ENCODE measurements at places on chromosomes 1 and 21.

DNA sequence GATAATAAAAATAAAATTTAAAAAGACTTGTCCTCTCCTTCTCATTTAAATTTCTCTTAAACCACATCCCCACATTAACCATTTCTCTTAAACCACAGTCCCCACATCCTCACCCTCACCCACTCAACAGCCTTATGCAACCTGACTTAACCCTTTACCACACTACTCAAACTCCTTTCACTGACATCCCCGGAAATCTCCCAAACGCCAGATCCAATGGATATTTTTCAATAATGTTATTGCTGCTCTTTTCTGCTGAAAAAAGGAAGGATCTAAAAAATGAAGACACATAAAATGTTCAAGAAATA is 54.2 kb upstream of the EEIG2 start:
- no peak for DNase-seq

DNA sequence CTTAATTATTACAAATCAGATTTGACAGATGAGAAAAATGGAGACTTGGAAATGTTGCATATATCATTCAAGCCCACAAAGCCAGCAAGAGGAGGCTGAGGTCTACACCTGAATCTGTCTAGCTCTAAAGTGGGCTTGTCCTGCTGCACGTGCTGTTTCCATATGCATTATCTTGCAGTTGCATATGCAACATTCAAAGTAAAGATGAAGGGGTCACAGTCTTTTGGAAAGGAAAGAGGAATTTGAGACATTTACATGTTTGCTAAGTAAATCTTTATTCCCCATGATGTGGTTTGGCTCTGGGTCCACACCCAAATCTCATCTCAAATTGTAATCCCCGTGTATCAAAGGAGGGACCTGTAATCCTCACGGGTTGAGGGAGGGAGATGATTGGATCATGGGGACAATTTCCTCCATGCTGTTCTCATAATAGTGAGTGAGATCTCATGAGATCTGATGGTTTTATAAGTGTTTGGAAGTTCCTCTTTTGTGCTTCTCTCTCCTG is 98.3 kb downstream of the BACH1 start:
- DNase-seq: no peak

DNA sequence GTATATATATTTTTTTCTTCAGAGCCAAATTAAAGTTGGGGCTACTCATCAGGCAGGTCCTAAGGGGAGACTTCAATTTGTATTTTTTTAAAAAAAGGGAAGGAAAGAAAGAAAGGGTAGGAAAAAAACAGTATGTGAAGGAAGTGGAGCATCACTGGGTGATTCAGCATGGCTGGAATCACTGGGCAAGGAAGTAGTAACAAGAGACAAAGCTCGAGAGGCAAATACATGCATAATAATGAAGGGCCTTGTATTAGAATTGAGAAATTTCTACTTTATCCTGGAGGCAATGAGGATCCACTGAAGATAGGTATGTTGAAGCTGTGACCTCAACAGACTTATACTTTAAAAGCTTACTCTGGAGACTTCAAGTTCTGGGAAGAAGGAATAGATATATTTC is 184.4 kb downstream of the COQ8A start:
- no peak for DNase-seq

DNA sequence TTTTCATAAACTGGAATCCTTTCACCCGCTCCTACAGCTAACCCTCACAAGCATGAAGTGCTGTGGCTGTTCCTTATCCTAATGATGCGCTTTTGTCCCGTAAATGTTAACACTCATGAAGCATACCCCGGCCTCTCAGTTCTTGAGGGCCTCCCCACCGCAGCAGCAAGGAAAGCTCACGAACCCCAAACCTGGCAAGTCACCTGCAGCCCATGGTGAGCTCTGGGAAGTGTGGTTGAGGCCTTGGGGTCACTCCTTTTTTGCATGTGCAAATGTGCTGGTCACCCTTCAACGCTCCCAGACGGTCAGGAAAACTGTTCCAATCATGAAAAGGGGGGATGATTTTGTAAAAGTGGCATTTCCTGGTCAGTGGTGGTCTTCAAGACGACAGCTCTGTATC is 124.6 kb downstream of the PRDM2 start:
- no peak for DNase-seq

GRCh38 chr1:229374485-229374884 is 31.6 kb upstream of the CCSAP start:
- DNase-seq: no peak

- DNase-seq: no peak
These were observed 78.7 kb upstream of the ADAM30 start for GRCh38 chr1:119975006-119975405.

GRCh38 chr1:106620521-106620954 is 435.9 kb upstream of the PRMT6 start:
- DNase-seq: peak; percentile 73

DNA sequence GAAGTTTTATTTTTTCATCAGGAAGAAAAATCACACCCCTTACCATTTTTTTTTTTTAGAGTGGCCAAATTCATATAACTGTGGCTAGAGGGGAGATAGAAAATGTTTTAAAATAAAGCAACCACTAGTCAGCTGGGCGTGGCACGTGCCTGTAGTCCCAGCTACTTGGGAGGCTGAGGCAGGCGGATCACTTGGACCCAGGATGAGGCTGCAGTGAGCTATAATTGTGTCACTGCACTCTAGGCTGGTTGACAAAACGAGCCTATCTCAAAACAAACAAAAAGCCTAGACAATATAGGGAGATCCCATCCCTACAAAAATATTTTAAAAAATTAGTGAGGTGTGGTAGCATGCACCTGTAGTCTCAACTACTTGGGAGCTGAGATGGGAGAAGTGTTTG is 14.8 kb upstream of the BECN2 start:
- no peak for DNase-seq

DNA sequence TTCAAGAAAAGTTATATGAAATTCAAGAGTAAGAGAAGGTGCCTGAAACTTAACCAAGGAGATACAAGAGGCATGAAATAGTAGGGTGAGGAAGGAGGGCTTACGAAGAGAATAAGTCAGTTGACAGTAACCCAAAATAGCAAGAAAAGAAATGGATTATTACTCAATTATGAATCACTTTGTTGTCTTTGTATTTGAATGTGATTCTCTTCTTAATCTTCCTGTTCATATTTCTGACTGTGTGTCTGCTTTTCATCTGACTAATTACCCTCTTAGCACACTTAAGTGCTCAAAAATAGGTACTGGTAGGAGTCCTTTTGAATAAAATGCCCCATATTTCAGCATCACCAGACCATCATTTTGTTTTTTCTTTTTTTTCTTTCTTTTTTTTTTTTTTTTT is 39.4 kb downstream of the GLMN start:
- DNase-seq: no peak

GRCh38 chr1:14955976-14956375 is 197.6 kb upstream of the TMEM51 start:
- no peak for DNase-seq

DNA sequence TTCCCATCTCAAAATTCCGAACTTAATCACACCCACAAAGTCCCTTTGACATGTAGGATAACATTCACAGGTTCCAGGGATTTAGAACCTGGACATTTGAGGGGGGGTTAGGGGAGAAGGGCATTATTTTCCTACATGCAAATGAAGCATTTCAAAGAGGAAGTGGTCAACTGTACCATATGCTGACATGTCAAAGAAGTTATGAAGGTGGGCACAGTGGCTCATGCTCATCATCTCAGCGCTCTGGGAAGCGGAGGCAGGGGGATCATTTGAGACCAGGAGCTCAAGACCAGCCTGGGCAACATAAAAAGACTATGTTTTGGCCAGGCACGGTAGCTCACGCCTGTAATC is 35.7 kb downstream of the PTP4A2 start:
- DNase-seq: no peak

GRCh38 chr1:18941221-18942141 is 15.0 kb downstream of the IFFO2 start:
- DNase-seq: peak; percentile 33

- DNase-seq: no peak
These were observed 15.5 kb downstream of the TRPM2 start for GRCh38 chr21:44368711-44369446.

- no peak for DNase-seq
These were observed 71.0 kb downstream of the DYRK1A start for GRCh38 chr21:37437376-37438080.

Measured in T1000 (cell line).